ENCODE measurements at places on chromosomes 13 and 19.

DNA sequence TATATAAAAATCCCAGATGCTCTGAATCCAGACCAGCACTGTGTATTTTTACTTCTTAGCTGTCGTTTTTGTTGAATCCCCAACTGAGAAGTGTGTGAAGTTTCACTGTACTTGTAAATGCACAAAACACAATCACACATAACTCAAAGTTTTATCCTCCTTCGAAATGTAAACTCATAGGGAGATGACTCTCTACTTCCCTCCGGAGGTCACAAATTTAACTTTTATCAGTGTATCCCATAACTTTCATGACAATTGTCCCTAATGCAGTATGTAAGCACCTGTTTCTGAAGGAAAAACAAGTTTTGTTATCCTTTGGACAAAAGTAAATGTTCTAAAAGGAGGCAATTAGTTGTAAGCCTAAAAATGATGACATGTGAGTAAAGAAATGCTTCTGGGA lies 665.0 kb upstream of the SLITRK6 start:
- no peak for DNase-seq

- no peak for DNase-seq
Measured at GRCh38 chr19:4028334-4029246, 21.1 kb downstream of the PIAS4 start.

DNA sequence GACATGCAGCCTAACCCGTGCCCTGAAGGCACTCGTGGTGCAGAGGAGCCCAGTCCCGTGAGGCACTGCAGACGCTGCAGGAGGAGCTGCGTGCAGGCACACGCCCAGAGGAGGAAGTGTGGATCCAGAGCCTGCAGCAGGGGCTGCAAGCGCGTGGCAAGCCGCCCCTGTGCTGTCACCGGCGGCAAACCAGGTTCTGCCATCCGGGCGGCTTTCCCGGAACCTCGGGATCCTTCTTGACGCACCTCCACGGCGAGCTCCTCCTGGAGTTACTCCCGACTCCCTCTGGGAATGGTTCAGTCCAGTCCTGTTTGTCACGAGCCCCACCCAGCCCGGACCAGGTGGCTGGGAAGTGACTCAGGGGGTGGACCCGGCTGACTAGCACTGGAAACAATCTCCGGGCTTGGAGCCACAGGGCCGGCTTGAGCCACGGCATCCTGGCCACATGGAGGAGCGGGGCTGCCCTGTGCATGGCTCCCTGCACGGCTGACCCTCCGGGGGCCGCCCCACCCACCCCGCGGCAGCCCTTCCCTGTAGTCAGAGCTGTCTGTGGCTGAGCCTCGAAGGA lies 10.2 kb downstream of the DPP9 start:
- peak; percentile 83 for DNase-seq

DNA sequence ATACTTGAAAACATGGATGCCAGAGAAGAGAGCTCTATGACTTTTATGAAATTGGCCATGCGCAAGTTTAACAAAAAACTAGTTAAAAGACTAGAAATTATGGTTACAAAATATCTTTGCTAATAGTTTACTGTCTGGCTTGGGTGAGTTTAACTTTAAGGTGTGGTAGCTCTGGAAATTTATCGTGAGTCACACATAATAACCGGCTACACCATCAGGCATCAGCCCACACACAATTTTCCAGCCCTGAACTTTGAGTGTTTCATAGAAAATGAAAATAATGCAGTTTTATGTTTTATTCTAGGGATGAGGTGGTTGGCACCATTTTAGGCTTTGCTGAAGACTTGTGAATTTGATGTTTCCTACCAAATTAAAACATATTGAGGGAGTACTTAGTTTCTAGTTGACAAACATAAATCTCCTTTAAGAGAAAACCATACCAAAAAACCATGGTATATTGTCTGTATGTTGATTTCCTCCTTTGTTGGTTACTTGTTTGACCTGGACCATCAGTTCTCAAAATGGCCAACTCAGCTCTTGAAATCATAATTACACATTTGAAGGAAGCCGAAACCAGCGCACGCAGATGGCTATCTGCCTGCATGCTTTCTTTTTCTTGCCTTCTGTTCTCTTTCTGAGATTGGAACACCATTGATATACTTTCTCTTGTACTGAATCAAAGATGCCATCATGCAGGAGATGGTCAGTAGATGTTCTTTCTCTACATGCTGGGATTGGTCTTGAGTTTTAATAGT lies 125.1 kb downstream of the AKAP11 start:
- DNase-seq: no peak

DNA sequence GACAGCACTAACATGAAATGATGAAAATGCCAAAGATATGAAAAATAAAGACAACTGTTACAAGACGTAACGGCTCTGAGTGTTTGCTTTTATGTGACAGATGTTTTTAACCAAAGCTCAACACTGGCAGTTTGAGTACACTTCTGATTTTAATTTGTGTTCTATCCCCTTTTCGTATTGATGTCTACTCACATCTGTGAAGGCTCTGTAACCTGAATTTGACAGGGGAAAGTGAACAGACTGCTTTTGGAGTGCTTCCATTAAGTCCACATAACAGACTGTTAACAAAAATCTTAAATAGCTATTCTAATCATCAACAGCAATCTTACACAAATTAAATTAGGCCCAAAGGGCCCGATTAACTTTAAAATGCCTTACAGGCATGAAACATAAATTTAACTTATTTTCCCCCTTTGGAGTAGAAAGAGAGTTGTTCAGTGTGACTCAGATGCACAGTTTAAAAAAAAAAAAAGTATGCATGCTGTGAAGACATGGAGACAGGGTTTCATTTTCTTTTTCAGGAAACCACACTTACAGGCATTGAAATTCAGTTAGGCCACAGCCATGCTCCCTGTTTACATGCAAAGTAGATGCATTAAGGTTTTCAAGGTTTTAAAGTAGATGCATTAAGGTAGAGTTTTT lies 16.3 kb upstream of the RNASEH2B start:
- DNase-seq: no peak

DNA sequence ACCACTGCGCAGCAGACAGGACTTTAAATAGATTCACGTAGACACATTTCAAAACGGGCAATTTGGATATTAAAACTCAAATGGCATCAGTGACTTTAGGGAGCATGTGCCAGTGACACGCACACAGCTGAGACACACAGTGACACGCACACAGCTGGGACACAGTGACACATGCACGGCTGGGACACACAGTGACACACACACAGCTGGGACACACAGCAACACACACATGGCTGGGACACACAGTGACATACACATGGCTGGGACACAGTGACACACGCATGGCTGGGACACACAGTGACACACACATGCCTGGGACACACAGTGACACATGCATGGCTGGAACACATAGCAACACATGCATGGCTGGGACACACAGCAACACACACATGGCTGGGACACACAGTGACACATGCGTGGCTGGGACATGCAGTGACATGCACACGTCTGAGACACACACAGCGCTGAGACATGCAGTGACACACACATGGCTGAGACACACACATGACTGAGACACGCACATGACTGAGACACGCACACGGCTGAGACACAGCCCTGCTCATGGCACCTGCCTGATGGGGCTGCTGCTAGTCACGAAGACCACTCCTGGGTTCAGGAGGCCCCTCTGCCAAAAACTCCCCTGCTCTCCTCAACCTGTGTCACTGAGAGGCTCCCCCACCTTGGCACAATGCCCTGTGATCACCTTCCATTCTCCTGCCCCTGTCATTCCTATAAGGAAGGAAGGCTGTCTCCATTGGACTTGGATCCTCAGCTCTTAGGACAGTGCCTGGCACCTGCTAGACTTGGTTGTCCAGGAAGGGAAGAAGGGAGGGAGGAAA lies 52.5 kb downstream of the SOX1 start:
- DNase-seq: no peak

- no peak for DNase-seq
Measured at GRCh38 chr13:100633461-100633860, 41.1 kb downstream of the TMTC4 start.

GRCh38 chr19:45766296-45766868 lies 2.7 kb downstream of the SIX5 start:
- DNase-seq: no peak

DNA sequence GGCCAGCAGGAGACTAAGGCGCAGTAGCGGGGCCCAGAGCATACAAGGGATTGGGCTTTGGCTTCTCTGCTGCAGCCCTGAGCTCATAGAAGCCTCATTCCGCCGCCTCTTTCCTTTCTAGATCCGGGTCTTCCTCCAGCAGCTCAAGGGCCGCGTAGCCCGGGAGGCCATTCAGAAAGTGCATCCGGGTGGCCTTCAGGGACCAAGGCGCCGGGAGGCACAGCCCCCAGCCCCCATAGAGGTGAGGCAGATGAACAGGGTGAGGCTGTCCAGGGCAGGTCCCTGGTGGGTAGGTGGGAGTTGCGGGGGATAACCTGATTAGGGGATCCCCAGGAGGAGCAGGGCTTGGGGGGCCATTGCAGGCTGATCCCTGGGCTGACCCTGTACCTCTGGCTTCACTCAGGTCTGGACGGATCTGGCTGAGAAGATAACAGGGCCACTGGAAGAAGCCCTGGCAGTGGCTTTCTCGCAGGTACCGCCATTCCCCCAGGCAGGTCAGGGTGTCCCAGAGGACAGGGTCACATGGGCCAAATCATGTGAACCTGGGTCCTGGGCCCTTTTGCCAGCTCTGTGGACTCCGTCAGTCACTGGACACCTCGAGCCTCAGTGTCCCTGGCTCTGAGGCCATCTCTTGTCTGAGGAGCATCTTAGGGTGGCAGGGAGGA lies 1.3 kb downstream of the SNAPC2 start:
- no peak for DNase-seq

GRCh38 chr13:23470790-23471614 lies 37.5 kb upstream of the SACS start:
- peak; percentile 27 for DNase-seq

GRCh38 chr13:83975655-83976165 lies 93.4 kb upstream of the SLITRK1 start:
- no peak for DNase-seq

GRCh38 chr13:55214841-55215345 lies 1925.8 kb upstream of the PRR20A start:
- DNase-seq: no peak

DNA sequence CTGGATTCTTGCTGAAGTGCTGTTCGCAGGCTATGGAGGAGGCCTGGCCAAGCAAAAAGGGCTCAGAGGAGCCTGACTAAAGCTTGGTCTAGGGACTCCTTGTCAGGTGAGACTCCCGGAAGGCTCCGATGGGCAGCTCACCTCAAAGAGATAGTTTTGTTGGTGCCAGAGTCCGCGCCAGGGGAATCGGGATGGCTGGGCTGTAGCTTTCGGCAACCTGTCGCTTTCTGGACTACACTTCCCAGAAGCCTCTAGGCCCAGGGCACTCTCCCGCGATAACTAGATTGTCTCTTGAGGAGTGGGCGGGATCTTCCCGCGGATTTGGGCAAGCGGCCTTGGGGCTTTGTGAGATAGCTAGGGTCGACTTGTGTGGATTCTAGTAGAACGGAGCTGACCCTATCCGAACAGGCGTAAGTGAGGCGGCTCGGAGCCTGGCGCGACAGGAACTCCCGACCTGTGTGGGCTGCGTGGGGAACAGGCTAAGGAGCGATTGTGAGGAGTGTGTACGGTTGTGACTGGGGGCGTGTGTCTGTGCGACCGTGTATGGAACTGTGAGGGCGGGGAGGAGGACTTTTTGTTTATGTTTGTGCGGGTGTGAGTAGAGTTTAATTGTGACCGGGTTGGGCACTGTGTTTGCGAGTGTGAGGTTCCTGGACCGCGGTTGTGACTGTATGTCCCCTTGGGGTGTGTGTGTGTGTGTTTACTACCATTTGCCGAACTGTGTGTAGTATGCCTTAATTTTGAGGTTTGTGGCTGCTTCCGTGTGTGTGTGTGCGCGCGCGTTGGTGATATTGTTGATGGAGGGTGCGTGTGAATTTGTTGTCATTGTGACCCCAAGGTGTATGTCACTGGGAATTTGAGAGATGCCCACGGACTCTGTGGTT lies at the start of gene ZNF345:
ZNF345 (plus strand) TSS at position 318 of the 884 bp plus-strand sequence. CDS start 25,955 bp downstream, outside the sequence.
- peak; percentile 86 for DNase-seq

DNA sequence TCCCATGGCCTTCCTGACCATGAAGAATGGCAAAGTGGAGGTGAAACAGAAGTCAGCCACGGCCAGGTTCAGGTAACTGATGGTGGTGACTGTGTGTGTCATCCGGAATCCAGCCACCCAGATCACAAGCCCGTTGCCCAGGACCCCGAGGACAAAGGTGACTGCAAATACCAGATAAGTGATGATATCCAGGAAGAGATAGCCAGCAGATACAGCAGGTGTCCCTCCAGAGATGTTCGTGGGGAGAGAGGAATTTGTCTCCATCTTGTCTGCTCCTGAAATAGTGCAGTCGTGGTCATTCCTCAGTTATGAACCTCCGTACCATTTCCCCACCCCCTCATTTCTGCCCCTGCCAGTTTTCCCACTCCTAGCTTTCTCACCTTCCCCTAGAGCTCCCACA lies 4.9 kb downstream of the FPR1 start:
- no peak for DNase-seq

DNA sequence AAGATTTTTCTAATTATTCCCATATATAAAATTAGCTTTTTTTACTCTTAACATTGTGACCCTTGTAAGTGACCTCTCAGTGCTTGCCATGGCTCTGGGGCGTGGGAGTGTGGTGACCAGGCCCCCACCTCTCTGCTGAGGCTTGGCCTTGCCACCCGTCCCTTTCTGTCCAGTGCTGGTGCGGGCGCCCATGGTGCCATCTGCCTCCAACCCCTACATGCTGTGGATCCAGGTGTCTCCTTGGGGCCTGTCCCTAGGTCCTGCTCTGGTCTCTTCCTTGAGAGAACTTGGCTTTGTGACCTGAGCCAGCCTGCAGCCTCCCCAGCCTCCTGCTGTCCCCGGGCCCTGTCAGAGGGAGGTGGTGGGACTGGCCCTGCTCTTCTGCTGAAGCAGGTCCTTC lies 27.4 kb downstream of the TFDP1 start:
- DNase-seq: no peak

GRCh38 chr13:25247360-25247759 lies 39.9 kb downstream of the MTMR6 start:
- DNase-seq: no peak

DNA sequence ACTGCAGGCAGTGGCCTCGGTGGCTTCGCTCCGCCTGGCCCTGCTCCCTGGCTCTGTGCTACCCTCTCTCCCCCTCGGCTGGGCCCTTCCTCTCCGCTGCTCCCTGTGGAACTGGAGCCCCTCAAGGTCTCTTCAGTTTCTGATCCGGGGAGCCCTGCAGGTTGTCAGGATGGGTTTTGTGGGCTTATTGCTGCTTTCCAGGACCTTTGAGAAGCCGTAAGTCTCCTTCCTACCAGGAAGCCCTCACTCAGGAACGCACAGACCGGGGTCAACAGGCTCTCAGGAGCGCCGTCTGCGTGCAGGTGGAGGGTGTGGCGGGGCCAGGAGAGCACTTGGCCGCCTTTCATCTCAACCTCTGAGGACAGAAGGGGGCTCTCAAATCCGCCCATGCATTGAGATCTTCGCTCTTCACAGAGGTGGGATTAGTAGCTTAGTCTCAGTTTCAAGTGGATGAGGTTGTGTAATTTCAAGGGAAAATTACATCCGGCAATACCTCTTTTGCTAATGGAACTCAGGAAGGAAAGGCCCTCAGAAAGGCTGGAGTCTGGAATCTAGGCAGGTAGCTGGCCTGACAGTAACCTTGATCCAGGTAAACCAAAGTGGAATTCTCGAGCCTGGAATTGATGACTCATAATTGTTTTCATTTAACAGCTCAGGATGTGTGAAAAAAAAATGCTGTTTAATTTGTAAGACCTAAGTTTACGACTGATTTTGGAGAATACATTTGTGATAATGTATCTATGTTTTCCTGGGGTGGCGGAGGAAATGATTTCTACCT lies 102.0 kb downstream of the ATP11A start:
- DNase-seq: no peak
